T-cell (primary cell): ENCODE measurements at places on chromosomes 5 and 9.

DNA sequence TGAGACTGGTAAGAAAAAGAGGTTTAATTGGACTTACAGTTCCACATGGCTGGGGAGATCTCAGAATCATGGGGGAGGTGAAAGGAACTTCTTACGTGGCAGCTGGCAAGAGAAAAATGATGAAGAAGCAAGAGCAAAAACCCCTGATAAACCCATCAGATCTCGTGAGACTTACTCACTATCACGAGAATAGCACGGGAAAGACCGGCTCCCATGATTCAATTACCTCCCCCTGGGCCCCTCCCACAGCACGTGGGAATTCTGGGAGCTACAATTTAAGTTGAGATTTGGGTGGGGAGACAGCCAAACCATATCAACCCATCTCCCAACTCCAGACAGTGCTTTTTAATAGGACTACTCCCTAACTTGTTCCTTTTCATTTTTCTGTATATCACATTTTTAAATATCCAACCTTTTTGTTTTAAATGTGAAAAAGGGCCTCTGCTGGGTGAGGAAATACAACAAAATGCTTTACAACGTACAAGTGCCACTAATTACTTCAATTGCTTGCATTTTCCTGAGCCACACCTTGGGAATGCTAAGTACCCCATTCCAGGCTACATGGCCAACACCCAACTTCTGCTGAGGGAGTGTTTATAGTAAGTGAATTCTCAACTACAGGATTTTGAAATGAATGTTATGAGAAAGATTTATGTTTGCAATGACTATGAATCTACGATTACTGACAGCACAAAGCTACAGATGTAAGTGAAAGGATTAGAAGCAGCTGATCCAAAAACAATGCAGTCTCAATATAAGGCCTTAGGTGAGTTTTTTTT, 294.1 kb upstream of the CD180 start:
- no peak for DNase-seq

DNA sequence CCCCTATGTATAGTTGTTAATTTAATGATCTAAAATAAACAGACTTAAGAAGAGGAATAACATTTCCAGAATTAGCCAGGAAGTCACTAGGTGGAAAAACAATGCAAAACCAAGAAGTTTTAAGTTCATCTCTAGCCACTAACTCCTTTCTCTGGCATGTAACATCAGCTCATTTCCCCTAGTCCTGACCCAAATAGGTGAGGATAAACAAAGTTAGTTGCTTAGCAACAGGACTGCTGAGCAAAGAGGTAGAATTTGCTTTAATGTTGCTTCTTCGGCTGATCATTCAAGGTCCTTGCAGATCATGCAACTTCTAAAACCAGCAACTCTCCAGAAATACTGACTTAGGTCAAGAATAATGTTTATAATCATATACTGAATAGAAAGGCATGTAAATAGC, 675.8 kb downstream of the CETN3 start:
- DNase-seq, result no peak

- DNase-seq, result no peak
Observed at GRCh38 chr9:4095484-4095883, 204.4 kb downstream of the GLIS3 start.

GRCh38 chr5:147407094-147407681, 102.7 kb downstream of the DPYSL3 start:
- DNase-seq, result no peak

GRCh38 chr9:134284273-134284672, 42.0 kb upstream of the RXRA start:
- DNase-seq, result no peak

GRCh38 chr9:134689321-134690181, 47.9 kb downstream of the COL5A1 start:
- DNase-seq, result no peak
